ENCODE measurements at places on chromosomes 11 and 22.

GRCh38 chr11:117826832-117827231 lies 2.3 kb upstream of the FXYD2 start:
- DNase-seq, result no peak

- DNase-seq, result no peak
Observed at GRCh38 chr11:10108915-10109680, 184.9 kb downstream of the SBF2 start.

DNA sequence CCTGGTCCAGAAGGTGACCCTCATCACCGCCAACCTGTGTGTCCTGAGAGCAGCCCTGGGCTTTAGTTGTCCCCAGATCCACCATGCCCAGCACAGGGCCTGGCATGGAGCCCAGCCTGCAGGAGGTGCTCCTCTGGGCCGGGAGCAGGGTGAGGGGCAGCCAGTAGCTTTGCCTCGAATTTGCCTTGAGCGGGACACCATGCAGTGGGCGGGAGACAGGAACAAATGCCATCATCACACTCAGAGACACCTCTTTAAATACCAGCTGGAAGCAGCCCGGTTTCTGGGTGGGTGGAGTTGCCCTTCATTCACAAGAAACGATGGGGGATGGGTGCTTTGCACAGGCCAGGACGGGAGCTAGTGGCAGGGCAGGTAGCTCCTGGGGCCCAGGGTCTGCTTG lies 19.3 kb downstream of the FLRT1 start:
- DNase-seq, result no peak

DNA sequence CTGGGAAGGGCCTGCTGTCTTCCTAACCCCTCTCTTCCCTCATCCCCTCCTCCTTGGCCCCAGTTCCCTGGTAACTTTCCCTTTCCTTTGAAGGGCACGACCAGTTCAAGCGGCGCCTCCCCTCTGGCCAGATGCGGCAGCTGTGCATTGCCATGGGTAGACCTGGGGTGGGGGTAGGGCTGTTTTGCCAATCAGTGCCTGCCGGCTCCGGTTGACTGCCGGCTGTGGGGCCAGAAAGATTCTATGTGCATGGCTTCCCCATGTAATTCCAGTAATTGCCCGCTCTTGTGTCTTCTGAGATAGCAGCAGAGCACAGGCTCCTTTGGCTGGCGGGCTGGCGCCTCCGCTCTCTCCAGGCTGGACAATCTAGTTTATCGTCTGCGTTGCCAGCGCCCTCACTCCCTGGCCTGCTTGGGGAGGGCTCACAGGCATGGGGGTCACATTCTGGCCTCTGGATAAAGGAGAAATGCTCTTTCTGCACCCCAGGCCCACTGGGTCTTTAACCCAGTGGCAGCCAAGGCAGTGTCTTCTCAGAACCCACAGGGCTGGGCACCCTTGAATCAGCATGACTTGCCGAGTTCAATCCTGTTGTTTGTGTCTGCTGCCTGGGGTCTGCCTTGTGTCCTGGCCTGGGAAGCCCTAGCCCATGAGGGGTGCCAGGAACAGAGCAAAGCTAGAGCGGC lies 9.4 kb downstream of the SIDT2 start:
- DNase-seq, result no peak

- DNase-seq, result no peak
Observed at GRCh38 chr11:2102132-2102882, 36.9 kb downstream of the IGF2 start.

- DNase-seq, result no peak
Observed at GRCh38 chr11:112106070-112106469, 19.4 kb downstream of the SDHD start.

GRCh38 chr11:103798026-103798425 lies 238.4 kb upstream of the DDI1 start:
- no peak for DNase-seq

DNA sequence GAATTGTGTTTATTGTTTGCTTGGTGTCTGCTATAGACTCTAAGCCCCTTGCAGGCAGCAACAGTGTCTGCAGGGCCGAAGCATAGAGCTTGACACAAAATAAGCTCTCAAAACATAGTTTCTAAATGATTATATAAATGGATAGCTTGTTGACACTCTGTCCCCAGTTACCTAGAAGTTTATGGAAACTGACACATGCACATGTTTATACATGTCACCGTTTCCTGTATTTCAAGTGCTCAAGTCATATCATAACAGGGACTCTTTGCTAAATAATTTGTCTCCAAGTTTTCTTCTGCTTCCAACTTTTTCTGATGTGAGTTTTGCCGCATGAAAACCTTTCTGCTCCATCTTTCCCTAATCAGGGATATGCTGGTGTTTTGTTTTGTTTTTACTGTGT lies 3.7 kb upstream of the OR6X1 start:
- DNase-seq, result no peak

GRCh38 chr11:27041141-27041899 lies 705 bp downstream of the BBOX1 start:
- no peak for DNase-seq

- DNase-seq, result no peak
Observed at GRCh38 chr11:25993016-25993415, 338.9 kb upstream of the ANO3 start.

DNA sequence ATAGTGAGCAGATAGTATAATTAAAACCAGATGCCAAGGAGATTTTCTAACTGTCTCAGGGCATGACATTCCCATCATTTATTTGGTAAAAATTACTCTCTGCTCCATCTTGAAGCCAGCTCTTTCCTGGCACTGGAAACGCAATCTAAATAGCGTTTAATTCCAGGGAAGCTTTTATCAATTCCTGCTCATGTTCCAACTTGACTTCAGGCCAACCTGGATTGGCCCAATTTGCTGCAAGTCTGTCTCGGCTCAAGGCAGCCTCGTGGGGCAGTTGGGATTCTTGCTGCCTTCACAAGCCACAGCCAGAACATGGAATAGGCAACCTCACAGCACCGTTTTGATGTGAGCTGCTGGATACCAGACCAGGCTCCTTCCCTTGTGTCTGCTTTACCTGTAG lies 1255.9 kb downstream of the TBC1D22A start:
- no peak for DNase-seq

DNA sequence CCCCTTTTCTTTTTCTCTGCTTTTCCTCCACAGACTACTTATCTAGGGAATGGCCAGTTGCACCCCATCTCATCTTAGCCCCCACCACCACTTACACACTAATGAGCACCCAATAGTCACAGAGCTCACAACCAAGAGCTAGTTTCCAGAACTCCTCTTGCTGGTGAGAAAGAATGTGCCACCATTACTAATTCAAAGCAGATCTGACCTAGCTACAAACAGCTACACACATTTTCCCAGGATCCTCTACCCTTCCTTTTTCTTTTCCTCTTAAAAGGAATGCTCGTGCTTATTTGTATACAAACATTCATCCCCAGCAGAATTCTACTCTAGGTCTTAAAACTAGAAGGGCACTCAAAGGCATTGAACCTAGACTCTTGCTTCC lies 136.8 kb downstream of the CD44 start:
- DNase-seq, result no peak

DNA sequence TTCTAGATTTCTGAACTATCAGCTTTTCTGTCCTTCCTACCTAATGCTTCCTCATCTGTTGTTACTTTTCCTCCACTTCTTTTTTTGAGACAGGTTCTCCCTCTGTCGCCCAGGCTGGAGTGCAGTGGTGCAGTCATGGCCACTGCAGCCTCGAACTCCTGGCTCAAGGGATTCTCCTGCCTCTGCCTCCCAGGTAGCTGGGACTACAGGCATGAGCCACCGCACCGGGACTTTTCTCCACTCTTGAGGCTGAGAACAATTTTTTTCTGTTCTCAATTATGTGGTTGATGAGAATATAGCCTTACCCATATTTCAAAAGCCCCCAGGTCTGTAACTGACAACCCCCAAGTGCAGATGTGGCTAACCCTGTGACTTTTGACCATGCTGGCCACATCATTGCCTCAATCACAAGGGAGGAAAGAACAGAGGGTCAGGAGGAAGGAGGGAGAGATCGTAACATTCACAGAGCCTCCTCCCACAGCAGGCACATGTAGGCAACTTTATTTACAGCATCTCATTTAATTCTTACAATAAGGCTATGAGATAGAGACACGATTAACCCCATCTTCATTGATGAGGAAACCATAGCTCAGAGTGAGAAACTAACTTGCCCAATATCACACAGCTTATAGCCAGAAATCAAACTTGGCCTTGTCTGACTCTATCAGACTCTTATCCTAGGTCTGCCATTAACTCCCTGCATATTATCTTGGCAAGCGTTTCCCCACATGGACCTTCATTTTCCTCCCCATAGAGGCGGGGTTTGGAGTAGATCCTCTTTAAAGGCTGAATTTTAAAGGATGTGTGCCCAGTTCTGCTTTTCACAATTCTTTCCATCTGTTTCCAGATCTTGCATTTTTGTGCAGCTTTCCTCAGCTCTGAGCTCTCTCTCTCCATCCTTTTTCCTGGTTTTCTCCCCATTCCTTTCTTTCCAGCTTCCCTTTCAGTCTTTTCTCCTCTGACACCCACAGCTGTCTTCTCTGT lies 9.6 kb downstream of the POU2F3 start:
- DNase-seq, result no peak

- no peak for DNase-seq
Observed at GRCh38 chr11:75283391-75283931, 42.9 kb downstream of the TPBGL start.

DNA sequence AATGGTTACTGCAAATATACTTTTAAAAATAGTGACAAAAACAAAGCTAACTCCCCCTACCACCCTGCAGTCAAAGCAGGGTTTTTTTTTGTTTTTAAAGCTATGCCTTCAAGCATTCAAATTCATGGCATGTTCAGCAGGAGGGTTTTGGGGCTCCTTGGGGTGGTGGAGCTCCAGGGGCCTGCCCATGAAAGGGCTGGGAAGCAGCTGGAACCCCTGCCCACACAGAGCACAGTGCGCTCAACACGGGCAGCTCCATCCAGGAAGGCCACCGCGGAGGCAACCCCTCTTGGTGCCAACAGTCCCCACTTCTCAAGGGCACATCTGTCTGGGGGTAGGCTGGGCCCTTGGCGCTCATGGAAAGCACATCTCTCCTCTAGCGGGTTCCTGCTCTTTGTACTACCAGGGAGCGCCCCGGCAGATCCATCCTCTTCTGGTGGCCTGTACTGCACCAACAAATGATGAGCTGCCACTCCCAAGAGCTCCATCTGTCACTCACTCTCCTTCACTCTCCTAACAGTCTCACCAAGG lies 16.6 kb upstream of the PHLDA2 start:
- DNase-seq, result no peak

- DNase-seq, result no peak
Observed at GRCh38 chr22:10780281-10780680, 4747.7 kb upstream of the OR11H1 start.

- no peak for DNase-seq
Observed at GRCh38 chr11:70490723-70491558, 92.6 kb downstream of the CTTN start.

DNA sequence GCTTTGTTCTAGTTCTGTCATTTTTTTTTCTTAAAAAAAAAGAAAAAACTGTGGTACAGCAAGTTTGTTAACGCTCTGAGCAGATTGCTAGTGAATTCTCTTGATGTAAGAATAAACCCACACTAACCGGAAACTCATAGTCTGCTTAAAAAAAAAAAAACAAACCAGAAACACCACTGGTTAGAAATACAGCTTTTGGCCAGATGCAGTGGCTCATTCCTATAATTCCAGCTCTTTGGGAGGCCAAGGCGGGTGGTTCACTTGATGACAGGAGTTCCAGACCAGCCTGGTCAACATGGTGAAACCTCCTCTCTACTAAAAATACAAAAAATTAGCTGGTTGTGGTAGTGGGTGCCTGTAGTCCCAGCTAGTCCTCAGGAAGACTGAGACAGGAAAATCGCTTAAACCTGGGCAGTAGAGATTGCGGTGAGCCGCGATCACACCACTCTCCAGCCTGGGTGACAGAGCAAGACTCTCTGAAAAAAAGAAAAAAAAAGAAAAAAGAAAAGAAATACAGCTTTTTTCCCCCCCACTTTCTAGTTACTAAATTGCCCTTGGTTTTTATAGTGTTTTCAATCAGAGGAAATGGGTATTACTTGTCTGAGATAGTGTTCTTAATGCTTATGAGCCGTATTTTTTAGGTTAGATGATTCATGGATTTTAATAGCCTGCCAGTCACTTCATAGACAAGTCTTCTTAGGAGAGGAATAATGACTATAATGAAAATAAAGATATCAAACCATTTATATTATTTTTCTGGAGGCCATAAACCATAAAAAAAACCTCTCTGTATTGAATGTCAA lies 222.8 kb downstream of the DDX10 start:
- DNase-seq, result no peak

GRCh38 chr22:46287873-46288751 lies 8.6 kb upstream of the GTSE1 start:
- no peak for DNase-seq

DNA sequence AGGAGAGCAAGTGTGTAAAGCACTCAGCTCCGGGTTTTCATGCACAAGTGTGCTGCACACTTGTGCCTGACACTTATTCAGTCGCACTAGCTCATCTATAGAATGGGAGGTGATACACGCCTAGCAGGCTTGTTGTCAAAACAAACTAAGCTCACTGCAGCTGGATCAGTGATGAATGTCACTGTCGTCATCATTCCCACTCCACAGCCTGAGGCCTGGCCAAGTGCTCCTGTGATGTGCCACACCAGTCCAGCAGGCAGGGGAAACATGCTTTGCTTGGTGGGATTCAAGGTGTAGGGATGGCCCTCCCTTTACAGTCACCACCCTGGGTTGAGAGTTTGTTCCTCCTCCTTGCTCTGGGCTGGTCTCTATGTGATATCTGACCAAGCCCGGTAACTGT lies 6.8 kb downstream of the MPST start:
- DNase-seq, result no peak

DNA sequence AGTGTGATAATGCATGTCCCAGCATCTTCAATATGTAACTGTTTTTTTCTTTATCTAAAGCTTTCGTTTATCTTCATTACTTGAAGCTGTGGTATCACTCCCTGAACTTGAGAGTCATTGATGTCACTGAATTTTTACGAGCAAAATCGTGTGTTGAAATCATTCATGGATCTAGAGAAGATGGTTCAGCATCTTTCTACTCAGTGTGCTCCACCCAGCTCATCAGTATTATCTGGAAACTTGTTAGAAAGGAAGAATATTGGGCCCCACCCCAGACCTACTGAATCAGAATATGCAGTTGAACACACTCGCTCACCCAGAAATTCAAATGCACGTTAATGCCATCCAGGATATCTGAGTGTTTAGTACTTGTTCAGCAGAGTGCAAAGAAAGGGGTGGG lies 8.3 kb downstream of the CDON start:
- no peak for DNase-seq

DNA sequence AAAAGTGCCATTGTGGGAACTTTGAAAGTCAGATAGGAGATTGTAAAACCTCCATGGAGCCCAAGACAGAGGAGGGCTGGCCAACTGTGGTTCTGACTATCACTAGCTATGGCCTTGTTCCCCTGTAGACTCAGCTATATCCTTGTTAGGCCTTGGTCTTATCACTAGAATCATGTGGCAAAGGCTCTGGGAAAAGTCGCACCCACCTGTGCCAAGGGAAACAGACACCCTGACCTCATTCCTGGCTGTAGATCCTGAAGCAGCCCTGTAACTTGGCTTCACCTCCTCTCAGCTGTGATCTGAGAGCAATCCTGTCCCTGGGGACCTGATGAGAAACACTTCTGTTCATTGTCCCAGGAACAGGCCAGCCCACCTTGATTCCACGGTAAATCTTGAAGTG lies 566.2 kb downstream of the TMEM135 start:
- no peak for DNase-seq

GRCh38 chr11:11403763-11404725 lies 51.0 kb upstream of the CSNK2A3 start:
- DNase-seq, result no peak

All from Calu3 (cell line).